ENCODE measurements at places on chromosomes 3 and 15. TPM values are rescaled to one million over a fixed set of nuclear protein-coding genes. Genes with fewer than 3 reads are reported as not detected.

DNA sequence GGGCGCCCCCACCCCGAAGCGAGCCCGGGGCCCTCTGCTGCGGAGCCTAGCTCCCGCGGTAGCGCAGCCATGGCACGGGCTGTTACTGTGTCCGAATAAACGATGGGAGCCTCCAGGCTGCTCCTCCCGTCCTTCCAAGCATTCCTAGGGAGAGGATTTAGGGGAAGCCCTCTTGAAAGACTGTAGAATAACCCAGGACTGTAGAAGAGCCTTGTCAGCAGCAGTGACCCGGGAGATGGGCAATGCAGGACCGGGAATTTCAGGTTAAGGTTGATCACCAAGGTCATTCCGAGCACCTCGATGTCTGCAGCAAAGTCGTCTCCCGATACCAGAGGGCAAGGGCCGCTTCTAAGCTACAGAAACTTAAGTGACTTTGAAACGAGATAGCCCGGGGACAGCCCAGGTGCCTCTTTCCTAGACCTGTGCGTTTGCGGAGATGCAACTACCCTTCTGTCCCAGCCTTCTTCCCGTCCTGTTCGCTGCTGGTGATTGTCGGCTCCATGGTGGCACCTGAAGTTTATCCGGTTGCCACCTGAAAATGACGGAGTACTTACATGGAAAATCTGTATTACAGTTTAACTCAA lies 753 bp upstream of the MYO5A start:
- no peak for DNase-seq

DNA sequence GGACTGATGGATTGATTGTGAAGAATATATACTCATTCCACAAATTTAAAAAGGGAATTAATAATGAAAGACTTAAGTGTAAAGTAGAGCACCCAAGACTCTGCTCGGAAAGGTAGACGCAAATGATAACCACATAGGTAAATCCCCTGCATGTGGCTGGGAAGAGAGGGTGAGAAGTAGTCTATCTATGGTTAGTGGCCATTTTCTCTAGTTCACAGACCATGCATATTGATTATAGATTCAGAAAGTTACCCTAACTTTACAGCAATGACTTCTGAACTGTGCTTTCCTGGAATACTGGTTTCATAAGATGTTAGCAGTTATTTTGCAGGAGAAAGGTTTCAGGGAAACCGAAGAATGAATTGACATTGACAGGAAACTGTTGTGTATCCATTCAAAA lies 51.7 kb downstream of the CASR start:
- no peak for DNase-seq

GRCh38 chr3:120092474-120092873 lies 1.8 kb downstream of the GSK3B start:
- DNase-seq, result peak; percentile 16

Gene RBPMS2
- total RNA-seq, result 0.37 TPM

DNA sequence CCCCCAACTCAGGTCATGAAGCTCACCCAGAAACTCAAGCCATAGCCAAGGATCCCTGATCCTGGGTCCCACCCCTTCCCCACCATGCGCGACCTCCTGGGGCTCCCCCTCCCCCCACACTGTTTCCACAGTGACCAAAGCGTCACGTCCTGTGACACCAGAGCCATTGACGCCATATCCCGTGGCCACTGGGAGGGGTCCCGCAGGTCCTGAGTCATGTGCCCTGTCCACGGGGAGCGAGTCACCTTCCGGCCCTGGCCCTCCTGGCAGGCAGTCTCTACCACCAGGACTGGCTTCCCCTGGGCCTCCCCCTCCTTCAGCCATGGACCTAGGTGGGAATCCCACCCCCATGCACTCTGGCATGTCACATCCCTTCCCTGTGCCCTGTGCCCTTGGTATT lies 15.6 kb downstream of the SEMA3F start:
- no peak for DNase-seq

- DNase-seq, result no peak
Observed at GRCh38 chr3:169077394-169077906, 586.1 kb downstream of the MECOM start.

Gene OR5K2
- total RNA-seq, result not detected

DNA sequence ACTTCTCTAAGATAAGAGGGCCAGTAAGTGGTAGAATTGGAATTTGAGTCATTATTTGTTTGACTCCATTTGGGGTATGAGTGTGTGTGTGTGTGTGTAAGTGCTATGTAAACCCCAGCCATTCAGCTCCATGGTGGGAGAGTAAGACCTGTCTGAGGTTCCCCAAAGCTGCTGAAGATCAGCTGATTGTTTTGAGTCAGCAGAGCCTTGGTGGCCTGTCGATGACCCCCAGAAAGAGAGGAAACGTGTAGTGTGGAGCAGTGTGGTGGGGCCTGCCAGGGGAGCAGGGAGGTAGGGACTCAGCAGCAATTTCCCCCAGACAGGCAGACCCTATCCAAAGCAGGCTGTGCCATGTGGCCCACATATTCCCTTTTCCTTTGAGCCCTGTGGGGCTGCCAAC lies 5.3 kb downstream of the DVL3 start:
- DNase-seq, result no peak

Gene GOLGA8G
- not detected for total RNA-seq

Gene LYZL4
- total RNA-seq, result not detected

Gene GOLGA6L24
- total RNA-seq, result not detected

- DNase-seq, result peak; percentile 79
Observed at GRCh38 chr3:51434746-51435327, 43.8 kb downstream of the RBM15B start.

Gene HYAL1
- 0.35 TPM for total RNA-seq

DNA sequence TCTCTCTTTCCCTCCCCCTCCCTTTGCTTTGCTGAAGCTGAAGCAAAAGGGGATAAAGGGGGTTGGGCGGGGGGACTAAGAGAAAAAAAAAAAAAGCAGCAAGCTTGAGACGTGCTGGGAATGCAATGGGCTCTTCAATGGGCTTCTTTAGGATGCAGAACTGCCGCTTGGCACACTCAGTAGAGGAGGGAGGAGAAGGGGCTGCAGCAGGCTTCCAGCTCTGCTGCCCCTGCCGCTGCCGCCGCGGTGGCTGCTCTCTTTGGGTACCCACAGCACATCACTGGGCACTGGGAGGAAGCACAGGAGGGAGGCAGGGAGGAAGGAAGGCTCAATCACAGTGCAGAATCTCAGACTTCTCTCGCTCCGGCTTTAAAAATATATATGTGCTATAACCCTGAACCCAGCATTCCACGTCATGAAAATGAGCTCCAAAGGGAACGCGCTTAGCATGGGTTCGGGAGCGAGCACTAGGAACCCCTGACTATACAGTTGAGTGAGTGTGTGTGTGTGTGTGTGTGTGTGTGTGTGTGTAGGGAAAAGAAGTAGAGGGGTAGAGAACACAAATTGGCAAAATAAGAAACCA lies 3.5 kb downstream of the SLITRK3 start:
- DNase-seq, result no peak

DNA sequence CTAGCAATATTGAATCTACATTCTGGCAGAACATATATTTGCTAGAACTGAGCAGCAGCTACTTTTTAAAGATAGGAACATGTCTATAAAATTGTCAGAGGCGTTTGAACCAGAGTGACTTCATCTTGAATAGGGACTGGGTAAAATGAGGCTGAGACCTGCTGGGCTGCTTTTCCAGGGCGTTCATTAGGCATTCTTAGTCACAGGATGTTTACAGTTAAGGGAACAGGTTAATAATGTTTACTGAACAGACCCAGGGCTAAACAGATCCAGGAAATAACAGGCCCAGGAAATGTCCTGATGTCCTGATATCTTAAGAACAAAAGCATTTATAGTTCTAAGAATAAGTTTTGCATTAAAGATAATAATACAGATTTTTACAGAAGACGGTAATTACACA lies 34.5 kb upstream of the B3GALNT1 start:
- no peak for DNase-seq

GRCh38 chr3:134876836-134877235 lies 81.8 kb downstream of the EPHB1 start:
- no peak for DNase-seq

Gene CKMT1A
- total RNA-seq, result not detected

DNA sequence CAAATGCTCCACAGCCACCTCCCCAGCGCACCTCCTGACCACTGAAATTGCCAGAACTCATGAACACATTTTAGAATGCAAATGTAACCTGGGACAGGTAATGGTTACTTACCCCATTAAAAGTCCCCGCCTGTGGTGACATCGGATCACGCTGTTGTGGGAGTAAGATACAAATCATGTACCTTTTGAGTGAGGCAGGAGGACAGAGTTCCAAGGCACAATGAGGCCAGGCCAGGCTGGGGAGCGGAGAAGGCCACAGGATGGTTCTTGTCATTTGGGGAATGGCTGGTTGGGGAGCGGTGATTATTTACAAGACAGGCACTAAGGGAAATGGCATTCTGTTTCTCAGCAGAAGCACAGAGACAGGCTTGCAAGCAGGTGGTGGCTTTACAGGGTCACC lies 490.0 kb downstream of the EDEM1 start:
- DNase-seq, result no peak

DNA sequence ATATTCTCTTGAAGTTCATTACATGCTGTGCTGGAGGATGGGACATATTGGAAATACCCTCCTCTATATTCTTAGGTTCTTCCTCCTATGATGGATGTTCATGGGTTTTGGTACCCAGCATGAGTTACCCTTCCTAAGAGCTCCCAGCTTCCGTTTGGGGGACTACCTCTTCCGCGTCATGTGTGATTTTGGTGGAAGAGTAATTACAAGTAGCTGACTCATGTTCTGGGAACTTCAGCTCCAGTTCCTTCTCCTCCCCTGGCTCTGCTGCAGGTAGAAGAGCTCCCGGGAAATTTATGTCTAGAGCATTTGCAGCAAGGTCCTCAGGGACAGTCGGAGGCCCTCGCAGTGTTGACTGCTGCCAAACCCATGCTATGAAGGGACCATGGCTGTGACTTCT lies 208.8 kb upstream of the IL12A start:
- DNase-seq, result no peak

DNA sequence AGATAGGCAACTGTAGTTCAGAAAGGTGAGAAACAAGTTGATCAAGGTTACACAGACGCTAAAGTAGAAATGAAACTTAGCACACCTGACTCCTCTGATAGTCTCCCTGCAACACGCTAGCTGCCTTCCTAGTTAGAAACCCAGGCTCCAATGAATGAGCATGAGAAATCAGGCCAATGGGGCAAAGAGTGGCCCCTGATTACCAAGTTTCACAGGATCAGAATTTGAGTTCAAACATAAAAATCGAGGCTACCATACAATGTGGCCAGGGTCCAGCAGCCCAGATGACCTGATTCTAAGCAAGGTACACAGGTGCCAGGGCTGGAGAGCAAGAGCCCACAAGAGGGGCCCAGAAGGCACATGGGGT lies 7.7 kb downstream of the PLD1 start:
- DNase-seq, result no peak

Gene TEX55
- total RNA-seq, result not detected

- DNase-seq, result no peak
Observed at GRCh38 chr3:191518861-191519260, 57.9 kb downstream of the PYDC2 start.
